ENCODE measurements at places on chromosomes 2 and 18.
A peak's percentile ranks its signal among the peaks of the same experiment; 100 is the strongest.

DNA sequence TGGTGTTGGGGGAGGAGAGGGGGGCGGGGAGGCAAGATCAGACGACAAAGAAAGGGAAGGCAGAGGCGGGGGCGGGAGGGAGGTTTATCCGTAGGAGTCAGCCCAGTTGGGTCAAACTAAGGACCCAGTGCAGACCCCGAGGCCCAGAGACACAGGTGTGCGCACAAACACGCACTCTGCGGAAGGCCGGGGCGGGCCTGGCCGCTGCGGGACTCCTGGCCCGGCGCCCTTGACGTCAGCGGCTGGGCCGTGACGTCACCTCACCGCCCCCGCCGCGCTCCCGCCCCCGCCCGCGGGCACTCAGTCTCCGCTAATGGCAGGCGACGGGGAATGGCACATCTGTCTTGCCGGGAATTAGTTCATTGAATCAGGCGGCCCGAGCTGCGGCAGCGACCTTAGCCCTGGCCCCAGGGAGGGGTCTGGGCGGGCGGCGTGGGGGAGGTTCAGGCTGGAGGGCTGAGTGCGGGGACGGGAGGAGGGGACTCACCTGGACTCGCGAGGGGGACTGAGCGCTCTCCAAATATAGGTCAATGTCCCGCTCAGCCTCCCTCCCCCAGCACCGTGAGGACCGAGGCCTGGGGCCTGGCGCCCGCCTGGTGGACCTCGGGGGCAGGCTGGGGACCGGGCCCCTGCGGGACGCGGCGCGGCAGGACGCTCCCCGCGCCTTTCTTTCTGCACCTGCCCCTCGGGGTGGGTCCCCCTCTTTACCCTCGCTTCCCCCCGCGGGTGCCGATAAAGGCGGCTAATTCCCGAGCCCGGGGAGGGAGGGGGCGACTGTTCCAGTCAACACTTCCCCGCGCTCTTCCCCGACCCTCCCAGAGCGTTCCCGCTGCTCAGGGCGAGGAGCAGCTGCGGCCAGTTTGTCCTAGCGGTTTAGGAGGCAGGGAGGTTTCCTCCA lies 15.5 kb upstream of the ECEL1 start:
- DNase-seq = peak; percentile 25

DNA sequence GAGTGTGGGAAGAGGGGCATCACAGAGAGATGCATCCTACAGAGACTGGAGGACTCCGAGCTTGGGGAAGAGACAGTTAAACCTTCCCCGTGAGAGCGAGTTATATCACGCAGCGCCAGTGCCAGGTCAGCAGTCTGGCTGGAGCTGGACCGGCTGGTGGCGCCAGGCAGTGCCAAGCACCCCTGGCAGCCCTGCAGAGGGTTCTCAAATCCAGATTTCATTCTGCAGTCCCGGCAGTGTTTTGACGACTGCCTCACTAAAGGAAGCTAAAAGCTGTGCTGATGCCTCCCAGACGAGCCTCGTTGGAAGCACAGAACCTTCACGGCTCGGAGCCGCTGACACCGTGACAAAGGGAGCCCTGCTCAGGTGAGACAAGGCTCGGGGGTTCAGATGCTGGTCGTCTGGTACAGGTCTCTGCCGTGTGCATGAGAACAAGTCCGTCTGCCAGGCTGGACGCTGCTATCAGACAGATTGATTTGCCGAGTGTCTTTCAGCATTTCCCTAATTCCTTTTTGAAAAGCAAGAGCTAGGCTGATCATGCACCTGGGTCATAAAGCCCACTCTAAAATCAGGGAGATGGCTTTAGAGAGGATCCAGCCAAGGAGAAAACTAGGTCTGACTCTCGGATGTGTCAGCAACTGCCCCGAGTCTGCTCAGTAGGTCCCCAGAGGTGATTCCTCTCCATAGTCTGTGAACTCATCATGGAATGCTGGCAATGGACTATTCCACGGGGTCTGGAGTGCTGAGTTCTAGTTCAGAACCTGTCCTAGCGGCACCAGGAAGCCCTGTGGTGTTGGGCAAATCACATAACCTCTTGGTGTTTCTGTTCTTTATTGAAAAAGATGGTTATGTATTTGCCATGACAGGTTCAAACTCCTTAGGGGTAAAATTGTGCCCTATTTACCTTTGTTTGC lies 240.6 kb downstream of the SOX11 start:
- peak; percentile 74 for DNase-seq

DNA sequence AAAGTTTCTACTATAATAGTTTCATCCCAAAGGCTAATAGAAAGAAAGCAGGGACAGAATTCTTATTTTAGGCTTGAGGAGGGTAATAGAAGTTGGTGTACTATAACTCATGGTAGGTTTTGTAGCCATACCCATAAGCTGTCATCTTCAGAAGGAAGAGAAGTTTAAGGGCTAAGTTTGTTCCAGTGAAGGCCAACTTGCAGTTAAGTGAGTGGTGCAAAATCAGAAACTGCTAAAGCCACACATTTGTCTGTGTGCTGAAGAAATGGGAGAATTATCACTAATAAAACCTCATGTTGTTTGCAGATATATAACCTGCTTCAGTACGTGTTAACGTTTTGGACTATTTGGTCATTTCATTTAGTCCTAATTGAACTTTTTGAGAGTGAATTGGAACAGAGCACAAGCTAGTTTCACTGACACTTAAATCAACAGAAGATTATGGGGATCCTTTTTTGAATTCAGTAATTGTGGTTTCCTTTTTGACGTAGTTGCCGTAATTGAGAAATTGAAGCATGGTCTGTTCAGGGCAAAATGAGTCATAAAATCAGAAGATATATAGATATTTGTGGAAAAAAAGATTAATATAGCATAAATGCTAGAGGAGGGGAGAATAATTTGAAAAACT lies 69.1 kb downstream of the PHLPP1 start:
- no peak for DNase-seq

DNA sequence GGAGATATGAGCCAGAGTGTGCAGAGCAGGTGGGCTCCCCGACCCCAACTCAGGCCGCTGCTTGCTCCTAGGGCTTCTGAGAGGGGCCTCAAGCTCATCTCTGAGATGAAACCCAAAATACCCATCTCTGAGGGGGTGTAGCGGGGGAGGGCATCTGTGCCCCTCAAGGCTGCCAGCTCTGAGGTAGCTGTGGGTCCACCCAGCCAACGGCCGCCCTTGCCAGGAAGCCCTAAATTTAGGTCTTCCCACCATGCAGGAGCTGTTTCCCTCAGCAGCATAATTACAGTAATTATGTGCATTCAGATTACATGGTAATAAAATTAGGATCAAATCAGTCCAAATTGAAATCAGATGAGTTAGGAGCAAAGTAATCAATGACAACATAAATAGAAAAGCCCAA lies 97.8 kb upstream of the MCFD2 start:
- peak; percentile 28 for DNase-seq

GRCh38 chr2:39642051-39642718 lies 23.5 kb upstream of the TMEM178A start:
- no peak for DNase-seq

DNA sequence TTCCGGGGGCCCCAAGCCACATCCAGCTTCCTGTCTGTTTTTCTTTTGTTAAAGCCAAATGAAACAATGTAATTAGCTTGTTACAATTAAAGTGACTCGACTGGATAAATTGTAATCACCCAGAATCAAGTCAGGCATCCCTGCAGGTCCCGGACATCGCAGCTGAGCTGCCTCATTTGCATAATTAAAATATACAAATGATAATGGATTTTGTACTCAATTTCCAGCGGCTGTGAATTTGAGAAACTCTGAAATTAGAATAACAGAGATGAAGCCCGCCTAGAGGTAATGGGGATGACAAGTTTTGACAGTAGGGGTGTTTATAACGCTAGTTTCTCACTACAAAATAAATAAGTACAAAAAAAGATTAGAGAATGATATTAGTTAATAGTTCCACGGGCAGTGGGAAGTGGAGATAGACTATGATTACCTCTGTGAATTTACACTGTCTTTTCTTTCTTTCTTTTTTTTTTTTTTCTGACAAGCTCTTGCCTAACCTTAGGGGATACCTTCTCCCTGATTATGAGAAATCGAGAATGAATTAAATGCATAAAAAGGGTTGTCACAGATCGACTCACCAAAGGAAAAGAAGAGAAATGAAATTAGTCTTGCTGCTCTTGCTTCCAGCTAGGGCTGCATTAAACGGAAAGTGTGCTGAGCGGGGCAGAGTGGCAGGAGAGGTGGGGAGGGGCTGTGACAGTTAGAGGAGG lies 82.6 kb upstream of the SKOR2 start:
- DNase-seq = no peak

- no peak for DNase-seq
These were observed 37.3 kb upstream of the RNF152 start for GRCh38 chr18:61929881-61930640.

DNA sequence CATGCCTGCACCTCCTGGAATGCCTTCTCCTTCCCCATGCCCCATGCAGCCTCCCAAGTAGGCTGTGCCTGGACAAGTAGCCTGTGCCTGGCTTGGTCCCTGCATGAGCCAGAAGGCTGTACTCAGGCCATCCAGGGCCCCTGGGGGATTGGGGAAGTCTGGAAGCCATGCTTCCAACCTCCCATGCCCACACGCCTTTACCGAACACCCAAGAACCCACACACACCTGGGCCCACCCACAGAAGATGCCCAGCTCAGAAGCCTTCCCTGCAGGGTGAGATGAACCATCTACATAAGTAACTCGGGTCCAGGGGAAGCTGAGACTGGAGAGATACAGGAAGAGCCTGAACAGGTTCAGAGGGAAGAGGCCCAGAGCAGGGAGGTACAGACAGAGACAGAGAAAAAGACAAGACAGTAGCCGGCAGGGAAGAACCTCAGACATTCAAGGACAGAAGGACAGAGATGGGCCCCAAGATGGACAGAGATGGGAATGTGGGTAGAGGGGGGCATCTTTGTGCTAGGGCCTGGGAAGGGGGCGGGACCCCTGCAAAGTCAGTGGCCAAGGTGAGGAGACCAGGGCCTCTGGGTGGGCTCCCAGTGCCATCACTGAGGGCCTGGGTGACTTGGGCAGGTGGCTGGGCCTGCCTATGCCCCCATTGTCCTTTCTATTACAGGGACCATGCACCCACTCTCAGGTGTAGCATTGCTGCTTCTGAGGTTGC lies 4.3 kb downstream of the BIN1 start:
- no peak for DNase-seq

- DNase-seq = no peak
These were observed 86.6 kb downstream of the DTNB start for GRCh38 chr2:25586726-25587144.

GRCh38 chr2:224915136-224915535 lies 127.1 kb downstream of the DOCK10 start:
- DNase-seq = no peak

GRCh38 chr2:44753552-44754285 lies 187.8 kb upstream of the SIX3 start:
- no peak for DNase-seq

DNA sequence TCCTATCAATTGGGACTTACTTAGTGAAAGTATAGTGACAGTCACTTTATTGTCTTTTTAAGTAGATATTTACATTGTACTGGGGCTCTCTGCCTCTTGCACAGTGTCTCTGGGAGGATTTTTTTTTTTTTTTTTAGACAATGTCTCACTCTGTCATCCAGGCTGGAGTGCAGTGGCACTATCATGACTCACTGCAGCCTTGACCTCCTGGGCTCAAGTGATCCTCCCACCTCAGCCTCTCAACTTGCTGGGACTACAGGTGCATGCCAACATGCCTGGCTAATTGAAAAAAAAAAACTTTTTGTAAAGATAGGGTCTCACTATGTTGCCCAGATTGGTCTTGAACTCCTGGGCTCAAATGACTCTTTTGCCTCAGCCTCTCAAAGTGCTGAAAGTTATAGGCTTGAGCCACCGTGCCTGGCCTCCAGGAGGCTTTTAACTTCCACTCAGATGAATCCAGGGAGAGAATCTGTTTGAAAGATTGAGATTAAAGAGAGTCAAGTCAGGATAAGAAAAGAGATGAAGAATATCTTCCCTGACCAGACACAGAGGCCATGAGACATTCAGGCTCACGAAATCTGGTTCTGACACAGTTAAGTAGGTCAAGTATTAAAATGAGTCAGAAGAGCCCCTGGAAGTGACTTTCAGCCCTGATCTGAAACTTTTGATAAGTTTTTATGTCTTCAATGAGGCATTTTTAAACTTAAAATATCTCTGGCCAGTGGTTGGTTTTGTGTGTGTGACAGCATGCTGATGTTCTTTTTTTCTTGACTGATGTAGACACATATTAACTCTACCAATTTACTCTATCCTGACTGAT lies 18.3 kb downstream of the ARHGEF33 start:
- DNase-seq = no peak

DNA sequence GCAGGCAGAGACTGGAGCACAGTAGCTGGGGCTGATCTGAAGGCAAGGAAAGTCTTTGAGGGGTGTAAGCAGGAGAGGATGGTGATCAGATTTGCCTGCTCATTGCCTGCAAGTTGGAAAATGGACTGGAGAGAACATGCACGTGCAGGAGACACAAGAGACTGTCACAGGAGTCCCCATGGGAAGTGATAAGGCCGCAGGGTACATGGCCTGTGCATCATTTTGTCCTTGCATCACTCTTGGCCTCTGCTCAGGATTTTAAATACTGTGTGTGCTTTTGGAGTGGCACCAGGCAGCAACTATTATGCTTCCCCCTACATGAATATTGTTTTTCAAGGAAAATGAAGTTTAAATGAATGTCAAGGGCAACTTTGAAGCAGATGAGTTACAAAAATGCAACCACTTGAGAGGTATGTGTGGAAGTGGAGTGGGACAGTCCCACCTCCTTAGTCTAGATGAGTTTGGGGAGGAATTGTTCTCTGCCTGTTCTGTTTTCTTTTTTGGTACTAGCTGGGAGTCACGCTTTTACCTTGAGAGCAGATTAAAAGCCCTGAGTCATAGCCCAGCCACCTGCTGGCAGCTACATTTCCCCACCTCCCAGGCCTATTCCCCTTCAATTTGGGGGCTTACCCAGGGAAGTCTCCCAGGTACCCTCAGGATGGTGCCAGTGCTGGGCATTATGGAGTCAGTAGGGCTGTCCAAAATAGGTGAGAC lies 19.3 kb downstream of the MAPK4 start:
- DNase-seq = no peak

All from pancreas (tissue), 10 donors.